Renal cortical epithelial cell (primary cell): ENCODE measurements at places on chromosomes 12 and 14. TPM values are rescaled to one million over a fixed set of nuclear protein-coding genes. Genes with fewer than 3 reads are reported as not detected.

DNA sequence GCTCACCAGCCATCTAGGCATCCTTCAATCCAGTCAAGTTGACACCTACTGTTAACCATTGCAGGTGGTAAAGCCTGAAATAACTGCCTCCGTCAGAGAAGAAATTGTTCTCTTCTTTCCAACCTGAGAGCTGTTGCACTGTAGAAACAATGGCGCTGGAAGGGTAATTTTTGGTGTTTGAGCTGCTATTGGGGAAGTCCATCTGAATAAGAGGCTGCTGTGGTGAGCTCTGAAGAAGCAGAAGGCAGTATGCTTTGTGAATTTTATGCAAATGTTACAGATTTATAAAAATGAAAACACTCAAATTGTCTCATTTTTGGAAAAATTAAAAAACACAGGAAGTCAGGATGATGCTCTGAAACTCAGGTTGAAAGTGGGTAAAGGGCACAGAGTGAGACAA, 60.2 kb downstream of the SNAPC1 start:
- DNase-seq = no peak

KCNMB4 gene
- 1.0 and 1.2 TPM in 2 replicates for total RNA-seq

DNA sequence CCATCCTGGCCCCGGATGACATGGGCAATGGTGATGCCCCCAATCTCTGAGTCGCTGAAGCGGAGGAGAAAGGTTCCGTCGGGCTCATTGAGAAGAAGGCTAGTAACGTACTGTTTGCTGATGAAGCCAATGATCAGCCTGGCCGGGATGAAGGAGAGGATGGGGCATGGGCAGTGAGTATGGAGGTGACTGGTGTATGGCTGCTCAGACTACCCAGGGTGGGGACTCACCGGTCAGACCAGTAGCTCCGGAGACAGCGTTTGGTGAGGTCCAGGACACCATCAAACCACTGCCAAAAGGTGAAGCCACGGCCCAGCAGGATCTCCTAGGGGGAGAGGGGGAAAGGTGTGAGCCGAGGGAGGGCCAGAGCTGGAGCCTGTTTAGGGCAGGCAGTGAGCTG, 10.9 kb downstream of the NAB2 start:
- no peak for DNase-seq

DNA sequence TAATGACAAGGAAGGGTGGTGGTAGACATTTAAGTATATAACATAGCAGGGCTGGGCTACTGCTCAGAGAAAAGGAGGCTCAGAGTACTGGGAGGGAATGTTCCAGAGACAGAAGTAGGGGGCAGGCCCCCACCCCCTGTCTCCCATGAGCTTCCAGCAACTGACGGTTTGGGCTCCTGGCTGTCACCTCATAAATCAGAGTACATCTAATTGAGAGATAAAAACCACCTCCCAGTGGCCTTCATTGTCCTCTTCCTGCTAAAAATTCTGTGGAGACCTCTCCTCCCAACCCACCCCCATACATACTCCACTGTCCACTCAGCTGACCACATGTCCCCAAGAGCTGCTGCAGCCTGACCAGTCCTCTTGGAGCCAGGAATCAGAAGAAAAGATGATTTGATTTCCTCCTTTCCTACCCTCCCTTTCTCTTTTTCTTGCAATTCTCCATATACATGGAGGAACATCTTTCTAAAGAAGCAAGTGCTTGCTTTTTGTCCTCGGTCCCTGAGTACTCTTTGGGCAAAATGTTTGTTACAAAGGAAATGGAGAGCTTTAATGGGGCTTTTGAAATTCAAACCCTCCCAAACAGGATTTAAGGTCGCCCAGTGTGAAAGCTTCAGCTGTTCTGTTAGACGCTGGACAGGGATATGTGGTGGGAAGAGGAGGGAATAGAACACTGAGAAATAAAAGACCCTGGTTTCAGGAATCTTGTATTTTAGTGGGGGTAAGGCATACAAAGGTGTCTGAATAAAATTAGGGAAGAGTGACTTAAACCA, 16.4 kb upstream of the KCNA5 start:
- DNase-seq = no peak

DNA sequence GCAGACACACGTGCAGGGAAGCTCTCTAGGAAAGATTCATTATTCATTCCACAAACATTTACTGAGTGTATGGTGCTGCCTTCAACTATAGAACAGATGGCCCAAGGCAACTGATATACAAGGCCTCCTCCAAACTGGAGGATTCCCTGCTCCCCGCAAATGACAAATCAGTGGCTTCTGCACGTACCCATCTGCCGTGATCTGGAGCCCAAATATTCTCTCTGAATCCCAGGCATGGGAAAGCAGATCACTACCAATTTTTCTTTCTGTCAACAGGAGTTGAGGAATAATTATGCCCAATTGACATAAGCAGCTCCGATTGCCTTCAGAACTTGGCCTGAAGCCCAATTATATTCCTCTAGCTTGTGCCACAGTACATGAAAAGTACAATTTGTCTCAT, 174.2 kb upstream of the CCDC196 start:
- no peak for DNase-seq

DNA sequence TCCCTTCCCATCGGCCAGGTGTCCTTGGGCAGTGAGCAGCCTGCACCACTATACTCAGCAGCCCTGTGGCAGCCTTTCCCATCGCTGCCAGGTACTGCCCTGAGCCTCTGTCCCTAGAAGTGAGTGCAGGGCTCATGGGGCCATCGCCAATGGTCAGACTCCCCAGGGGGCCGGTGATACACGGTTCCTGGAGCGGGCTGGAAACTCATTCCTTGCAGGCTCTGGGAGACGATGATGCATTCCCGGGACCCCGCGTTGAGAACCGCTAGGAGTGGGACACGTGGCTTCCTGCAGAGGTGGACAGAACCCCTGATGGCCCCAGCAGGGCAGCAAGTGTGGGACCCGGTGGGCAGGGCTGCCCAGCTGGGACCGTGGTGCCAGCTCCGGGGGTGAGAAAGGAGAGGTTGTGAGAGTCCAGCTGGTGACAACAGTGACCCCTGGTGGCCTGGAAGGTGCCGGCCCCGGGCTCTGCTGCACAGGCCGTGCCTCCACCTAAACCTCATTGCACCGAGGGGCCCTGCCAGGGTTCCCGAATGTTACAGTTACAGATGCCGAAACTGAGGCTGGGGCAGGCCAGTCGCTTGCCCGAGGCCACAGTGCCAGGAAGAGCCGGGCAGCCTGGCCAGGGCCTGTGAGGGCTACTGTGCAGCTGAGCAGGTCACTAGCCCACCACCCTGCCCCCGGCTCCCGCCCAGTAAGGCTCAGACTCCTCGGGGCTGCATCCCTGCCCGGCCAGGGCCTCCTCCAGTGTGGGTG, 33.8 kb downstream of the FBRSL1 start:
- DNase-seq = no peak

- DNase-seq = no peak
Measured at GRCh38 chr12:106246891-106247673, 738 bp downstream of the CKAP4 start.

PIWIL1 gene
- not detected in 2 replicates for total RNA-seq

HSP90AA1 gene
- total RNA-seq = 927 and 1,172 TPM in 2 replicates

DNA sequence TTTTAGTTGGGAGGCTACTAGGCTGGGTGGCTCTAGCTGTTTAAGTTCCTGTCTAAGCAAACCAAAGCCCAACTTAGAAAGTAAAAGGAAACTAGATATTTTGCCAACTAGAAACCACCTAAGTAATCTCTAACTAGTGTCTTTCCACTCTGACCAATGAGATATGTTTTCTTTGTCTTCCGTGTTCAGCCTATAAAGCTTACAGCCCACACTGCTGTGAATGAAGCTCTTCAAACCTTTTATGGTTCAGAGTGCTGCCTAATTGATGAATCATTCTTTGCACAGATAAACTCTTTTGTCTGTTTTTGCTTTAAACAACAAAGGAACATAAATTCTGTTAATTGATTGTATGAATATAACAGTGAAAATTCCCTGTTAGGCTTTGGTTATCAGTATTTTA, 66.1 kb downstream of the FUT8 start:
- peak; percentile 90 for DNase-seq

ADCY4 gene
- total RNA-seq = 0.40 and 2.6 TPM in 2 replicates

- DNase-seq = no peak
Measured at GRCh38 chr12:2415568-2415944, 362.8 kb downstream of the CACNA1C start.

- peak; percentile 98 for DNase-seq
Measured at GRCh38 chr12:109462868-109463692, 14.0 kb downstream of the KCTD10 start.

GRCh38 chr14:68495101-68496039, 297.5 kb downstream of the ZFP36L1 start:
- DNase-seq = peak; percentile 57

DNA sequence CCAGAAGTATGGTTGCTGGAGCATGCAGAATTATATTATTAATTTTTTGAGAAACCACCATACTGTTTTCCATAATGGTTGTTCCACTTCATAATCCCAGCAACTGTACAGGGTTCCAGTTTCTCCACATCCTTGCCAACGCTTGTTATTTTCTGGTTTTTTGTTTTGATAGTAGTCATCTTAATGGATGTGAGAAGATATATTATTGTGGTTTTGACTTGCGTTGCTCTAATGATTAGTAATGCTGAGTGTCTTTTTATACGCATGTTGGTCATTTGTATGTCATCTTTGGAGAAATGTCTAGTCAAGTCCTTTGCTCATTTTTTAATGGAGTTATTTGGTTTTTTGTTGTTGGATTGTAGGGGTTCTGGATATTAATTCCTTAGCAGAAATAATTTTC, 58.1 kb downstream of the DAAM1 start:
- DNase-seq = no peak

GRCh38 chr12:94872671-94872970, 130.9 kb downstream of the NDUFA12 start:
- no peak for DNase-seq

GRCh38 chr14:100522616-100523099, 64.6 kb downstream of the BEGAIN start:
- no peak for DNase-seq

NRIP2 gene
- total RNA-seq = not detected in 2 replicates

NPFF gene
- not detected in 2 replicates for total RNA-seq

DNA sequence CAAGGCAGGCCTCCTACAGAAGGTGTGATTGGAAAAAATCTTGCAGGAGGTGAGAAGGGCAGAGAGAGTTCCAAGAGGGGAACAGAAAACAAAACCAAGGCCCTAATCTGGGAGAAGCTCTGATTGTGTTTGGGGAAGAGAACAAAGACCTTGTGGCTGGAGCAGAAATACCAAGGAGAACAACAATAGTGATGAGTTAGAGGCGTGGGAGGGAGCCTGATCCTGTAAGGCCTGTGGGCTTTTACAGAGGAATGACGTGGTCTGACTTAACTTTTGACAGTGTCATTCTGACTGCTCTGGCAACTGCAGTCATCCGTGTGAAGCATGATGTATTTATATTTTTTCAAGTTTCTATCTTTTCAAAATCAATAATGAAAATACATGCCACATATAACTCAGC, 200.6 kb downstream of the ANO4 start:
- DNase-seq = peak; percentile 47

GRCh38 chr14:103625356-103626095, 3.5 kb upstream of the KLC1 start:
- DNase-seq = no peak

PLD4 gene
- 0.05 TPM in 1 of 2 replicates, not detected in the other for total RNA-seq

IAPP gene
- not detected in 2 replicates for total RNA-seq

A2ML1 gene
- total RNA-seq = 0.35 TPM in 1 of 2 replicates, not detected in the other

GRCh38 chr12:45231515-45232145, 15.7 kb downstream of the ANO6 start:
- peak; percentile 69 for DNase-seq

DNA sequence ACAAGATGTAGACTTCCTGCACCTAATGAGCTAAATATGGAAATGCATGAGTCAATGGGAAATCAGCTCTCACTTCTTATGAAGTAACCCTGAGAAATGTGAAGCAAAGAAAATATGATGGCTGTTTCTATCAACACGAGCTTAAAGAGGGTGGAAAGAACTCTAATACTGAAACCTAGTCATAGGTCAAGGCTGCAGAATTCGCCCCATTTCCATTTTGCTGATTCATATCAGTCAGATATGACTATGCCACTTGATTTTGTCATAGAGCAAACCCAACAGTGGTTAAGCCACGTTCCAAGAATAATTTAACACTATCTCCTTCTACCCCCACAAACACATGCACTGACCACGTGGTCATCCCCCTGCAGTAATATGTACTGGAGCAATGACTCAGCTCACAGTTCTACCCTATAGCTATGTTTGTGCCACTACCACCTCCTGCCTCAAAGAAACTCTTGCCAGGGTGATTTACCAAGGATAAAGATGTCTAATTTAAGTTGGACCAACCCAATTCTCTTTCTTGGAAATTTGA, 157.5 kb downstream of the TMTC3 start:
- peak; percentile 98 for DNase-seq

- DNase-seq = no peak
Measured at GRCh38 chr14:105474483-105475268, at the start of gene CRIP2. TSS of gene CRIP2 (plus strand) at chr14:105474821. CDS start at chr14:105474863, 42 bp downstream.

GRCh38 chr12:131912518-131913274, 16.4 kb upstream of the PUS1 start:
- peak; percentile 77 for DNase-seq

DNA sequence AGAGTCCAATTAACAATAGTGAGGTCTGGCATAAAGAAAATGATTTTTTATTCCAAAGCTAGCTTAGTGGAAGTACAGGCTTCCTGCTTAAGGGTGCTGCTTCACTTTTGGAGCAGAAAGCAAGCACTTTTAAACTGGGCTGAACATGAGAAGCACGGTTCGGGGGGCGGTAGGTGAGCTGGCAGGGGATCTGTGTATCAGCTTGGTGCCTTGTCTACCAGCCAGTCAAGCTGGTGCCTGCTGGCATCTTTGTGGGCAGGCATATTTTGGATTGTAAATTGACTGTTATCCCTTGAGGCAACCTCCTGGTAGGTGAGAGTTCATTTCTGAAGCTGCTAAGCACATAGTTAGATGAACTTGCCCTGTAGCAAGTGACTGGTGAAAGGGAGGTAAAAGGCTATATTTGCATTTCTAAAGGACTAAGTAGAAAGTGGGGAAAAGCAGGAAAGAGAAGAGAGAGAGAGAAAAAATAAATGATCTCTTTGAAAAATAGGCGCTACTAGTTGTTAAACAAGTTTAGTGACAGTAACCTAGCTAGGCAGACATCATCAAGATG, 121.1 kb upstream of the SYT10 start:
- DNase-seq = peak; percentile 1

GRCh38 chr14:101276309-101277091, 284.8 kb upstream of the DIO3 start:
- DNase-seq = no peak

DNA sequence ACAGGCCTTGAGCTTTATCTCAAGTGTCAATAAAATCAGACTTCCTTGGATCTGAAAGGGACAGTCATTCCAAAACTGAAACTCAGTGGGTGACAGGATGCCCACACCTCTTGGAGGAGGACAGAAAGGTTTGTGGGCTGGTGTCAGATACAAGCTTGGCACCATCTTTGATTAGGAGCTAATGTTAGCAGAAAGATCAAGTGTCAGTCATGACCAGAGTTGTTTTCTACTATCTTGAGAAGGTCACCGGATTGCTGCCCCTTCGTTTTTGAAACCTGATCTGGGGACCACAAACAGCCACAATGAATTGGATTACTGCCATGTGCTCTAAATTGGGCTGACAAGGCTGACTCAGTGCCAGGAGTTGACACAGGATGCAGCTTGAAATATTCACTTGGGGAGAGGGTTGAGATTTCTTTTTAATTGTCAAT, 88.3 kb downstream of the OTOGL start:
- peak; percentile 61 for DNase-seq

- no peak for DNase-seq
Measured at GRCh38 chr12:47066278-47067025, 13.0 kb upstream of the PCED1B start.

PLBD1 gene
- 9.0 and 12.0 TPM in 2 replicates for total RNA-seq

GRCh38 chr12:96064966-96065365, 29.6 kb upstream of the LTA4H start:
- no peak for DNase-seq

LPAR5 gene
- total RNA-seq = 0.17 TPM in 1 of 2 replicates, not detected in the other

GRCh38 chr14:50260511-50260910, 29.1 kb upstream of the SOS2 start:
- DNase-seq = peak; percentile 40
